Epithelial cell of esophagus (primary cell): ENCODE measurements at places on chromosomes 5 and 9.

GRCh38 chr5:10275460-10275859 lies 25.4 kb downstream of the CCT5 start:
- no peak for DNase-seq

GRCh38 chr5:74394916-74395880 lies 245.3 kb downstream of the ENC1 start:
- peak; percentile 96 for DNase-seq

- peak; percentile 84 for DNase-seq
Measured at GRCh38 chr5:119274767-119275130, 81.1 kb upstream of the TNFAIP8 start.

DNA sequence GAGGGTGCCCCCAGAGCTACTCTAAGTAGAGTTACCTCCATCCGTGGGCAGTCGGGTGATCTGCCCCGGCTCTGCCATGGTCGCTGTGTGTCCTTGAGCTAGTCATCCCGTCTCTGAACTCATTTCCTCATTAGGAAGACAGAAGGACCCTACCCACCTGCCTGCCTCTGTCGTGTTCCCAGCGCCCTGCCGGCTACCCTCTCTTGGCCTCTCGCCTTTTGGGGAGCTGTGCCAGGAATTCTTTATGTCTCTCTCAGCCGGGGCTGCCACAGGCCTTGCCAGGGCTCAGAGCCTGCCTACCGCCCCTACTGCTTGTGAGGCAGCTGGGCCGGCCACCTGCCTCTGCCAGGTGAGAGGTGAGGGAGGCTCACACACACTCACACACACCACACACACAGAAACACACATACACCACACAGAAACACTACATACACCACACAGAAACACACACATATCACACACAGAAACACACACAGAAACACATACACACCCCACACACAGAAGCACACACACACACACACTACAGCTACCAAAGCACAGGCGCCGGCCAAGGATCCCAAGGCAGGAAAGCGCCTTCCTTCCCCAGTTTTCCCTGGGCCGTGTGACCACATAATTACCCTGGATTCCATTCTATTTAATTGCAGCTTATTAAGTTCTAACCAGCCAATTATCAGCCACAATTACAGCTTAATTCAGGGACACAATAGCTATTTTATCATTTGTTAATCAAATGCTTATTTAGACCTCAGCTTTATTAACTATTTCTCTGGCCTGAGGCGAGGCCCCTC lies 41.7 kb downstream of the UNC5A start:
- DNase-seq, result no peak

GRCh38 chr5:124061663-124062062 lies 549.7 kb downstream of the CSNK1G3 start:
- no peak for DNase-seq

- no peak for DNase-seq
Measured at GRCh38 chr5:142797420-142797819, 27.2 kb downstream of the ARHGAP26 start.

GRCh38 chr5:126664586-126664985 lies 63.8 kb downstream of the PHAX start:
- DNase-seq, result no peak

DNA sequence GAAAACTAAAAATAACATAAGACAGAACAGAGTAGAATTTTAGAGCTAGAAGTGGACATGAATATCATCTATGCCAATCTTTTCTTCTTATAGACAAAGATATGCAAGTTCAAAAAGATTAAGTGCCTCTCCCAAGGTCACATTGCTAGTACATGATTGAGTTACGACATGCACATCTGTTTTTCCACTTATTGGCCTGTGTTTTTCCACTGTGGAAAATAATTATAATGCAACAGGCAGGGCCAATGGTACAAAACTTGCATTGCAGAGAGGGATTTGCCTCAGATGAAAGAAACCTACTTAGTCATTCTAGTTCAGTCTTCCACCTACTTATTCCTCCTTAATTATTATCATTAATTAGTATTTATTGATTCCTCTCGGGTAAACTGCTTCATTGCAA lies 407.8 kb upstream of the SGCD start:
- DNase-seq, result no peak

DNA sequence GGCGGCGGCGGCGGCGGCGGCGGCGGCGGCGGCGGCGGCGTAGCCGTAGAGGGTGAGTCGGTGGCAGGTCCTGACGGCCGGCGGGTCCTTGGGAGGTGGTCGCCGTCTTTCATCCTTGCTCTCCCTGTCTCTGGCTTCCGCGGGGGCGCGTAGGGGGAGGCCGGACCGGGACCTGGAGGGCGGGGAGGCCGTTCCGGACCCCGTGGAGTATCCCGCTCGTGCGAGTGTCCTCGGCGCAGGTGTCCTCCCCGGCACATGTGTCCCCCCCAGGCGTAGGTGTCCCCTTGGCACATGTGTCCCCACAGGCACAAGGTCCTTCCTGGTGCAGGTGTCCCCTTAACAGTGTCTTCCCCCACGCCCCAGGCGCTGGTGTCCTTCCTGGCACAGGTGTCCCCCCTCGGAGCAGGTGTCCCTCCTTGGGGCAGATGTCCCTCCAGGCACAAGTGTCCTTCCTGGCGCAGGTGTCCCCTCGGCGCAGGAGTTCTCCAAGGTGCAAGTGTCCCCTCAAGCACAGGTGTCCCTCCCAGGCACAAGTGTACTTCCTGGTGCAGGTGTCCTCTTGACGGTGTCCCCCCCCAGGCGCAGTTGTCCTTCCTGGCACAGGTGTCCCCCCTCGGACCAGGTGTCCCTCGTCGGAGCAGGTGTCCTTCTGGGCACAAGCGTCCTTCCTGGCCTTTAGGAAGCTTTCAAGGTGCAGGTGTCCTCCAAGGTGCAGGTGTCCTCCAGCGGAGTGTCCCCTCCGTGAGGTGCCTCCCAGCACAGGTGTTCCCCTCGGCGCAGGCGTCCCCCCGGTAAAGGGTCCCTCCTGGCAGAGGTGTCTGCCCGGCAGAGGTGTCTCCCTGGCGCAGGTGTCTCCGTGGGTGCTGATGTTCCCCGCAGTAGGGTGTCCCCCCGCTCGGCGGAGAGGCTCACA lies 519 bp downstream of the EXOC3 start:
- no peak for DNase-seq

DNA sequence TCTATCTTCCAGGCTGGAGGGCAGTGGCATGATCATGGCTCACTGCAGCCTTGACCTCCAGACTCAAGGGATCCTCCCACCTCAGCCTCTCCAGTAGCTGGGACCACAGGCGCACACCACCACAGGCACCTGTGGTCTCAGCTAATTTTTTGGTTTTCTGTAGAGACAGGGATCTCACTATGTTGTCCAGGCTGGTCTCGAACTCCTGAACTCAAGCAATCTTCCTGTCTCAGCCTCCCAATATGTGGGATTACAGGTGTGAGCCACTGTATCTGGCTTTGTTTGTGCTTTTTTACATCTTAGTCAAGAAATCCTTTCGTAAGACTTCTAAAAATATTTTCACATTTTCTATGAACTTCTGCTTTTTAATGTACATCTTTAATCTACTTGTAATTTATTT lies 116.9 kb downstream of the DENND1A start:
- no peak for DNase-seq
